Ammon's horn (tissue), 1 donor: ENCODE measurements at places on chromosomes 16 and 17.

DNA sequence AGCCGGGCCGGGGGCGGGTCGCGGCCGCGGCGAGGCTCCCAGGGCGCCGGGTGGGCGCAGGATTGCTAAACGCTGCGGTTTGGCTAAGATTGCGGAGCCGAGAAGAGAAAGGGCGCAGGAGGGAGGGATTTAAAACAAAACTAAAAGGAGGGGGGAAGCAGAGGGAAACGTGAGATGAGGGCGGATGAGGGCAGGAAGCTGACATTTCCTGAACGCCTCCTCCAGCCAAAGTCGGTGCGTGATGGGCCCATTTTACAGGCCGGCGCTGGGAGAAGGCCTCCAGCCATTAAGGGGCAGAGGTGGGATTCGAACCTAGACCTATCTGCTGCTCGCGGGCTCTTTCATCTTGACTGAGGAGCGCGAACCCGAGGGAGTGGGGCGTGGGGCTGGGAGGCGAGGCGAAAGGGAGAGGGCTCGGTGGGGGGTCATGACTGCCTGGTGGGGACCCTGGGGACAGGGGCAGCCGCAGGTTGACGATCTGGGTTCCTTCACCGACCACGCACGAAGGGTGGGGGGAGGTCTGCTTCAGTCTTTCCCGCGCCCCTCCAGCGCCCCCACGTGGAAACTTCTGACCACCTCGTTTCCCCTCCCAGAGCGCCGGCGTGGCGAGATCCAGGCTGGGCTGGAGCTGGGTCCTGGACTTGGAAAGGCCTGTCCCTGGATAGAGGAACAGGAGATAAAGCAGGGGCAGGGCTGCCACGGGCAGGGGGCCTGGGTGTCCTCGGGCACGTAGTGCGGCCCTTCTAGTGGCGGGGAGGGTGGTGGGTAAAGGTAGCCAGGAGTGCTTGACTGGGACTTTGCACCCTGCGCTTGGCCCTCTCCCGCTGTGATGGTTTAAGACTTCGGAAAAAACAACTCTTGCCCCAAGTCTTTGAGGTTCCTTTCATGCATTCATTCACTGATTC is 3.8 kb upstream of the TAC4 start:
- DNase-seq, result peak; percentile 48

DNA sequence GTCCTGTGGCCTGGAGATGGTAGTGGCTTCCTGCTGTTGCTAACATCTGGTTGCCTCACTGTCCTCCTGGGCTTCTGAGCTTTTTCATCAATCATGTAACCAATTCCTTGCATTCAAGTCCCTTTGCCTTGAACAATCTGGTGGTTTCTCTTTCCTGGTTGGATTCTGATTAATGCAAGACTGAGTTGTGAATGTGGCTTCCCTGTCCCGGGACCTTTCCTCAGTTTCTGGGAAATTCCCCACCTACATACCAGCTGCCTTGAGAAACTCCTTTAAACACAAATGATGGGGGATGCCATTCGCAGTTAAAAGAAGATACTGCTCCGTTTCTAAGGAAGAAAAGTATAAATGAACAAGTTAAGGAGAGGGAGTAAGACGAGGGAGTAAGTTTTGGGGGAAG is 39.9 kb upstream of the NLRP1 start:
- no peak for DNase-seq

DNA sequence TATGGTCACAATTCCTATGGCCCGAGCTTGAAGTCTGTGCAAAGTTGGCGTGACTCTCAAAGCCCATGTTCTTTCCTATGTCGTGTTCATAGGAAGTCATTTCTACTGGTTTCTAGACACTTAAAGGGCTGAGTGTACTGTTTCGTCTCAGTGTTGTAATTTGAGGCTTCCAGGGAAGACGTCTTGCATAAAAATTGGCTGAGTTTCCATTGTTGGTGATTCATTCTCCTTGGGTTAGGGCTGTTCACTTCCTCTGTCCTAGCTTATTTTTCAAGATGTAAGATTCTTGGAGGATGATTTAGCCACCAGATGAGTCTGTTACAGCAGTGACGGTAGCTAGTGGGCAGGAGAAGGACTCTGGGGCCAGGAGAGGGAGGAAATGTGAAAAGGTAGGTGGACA is 43.1 kb downstream of the PIK3R5 start:
- peak; percentile 49 for DNase-seq

- peak; percentile 63 for DNase-seq
Observed at GRCh38 chr17:77428020-77428748, 287.4 kb downstream of the SEC14L1 start.

DNA sequence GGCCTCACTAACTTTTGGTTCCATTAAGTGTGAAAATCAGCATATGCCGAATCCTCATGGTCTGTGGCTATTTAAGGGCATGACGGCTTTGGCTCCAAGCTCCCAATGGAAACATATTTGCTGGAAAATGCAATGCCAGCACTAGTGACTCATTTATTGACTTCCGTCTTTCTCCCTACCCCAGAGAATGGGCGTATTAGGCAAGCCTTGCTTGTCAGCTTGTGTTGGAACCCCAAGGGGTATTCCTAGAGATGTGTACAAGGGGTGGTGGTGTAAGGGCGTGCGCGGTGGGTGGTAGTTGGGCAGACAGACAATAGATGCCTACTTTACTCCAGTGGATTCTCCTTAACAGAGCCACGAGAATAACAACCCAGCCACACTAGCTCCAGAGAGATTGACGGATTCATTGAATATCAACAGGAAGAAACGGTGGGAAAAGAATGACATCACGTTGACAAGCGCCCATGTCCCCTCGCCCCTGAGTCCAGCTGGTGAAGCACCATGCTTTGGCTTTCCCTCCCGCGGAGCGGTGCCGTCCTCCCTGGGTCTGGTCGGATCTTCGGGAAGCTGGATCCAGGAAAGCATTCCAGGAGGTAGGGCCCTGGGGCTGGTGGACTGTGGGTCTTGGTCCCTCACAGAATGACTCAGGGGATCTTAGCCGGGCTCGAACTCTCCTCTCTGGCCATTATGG is 10.3 kb downstream of the CD300LB start:
- DNase-seq, result peak; percentile 49
